ENCODE measurements at places on chromosomes 2 and 18.
A peak's percentile ranks its signal among the peaks of the same experiment; 100 is the strongest.

- peak; percentile 22 for DNase-seq
Measured at GRCh38 chr18:68847219-68847837, 49.4 kb downstream of the CCDC102B start.

GRCh38 chr2:97747285-97747684 lies 33.9 kb downstream of the ZAP70 start:
- DNase-seq, result no peak

DNA sequence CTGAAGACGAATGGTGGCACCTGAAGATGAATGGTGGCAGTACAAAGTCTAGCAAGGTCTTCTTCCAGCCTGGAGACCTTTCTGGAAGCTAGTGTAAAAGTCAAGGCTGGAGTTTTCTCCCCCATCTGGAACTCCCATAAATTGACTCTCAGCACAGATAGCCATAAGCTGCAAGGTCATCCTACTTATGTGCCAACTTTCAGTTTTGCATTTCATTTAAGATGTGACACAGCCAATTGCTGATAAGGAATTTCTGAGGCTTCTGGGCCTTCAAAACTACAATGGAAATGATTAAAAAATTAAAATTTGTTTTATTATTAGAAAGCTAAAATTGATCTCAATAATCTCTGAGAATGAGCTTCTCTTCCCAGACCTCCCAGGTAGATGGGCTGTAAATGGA lies 10.2 kb downstream of the XDH start:
- DNase-seq, result no peak

GRCh38 chr18:45837283-45838070 lies 12.0 kb downstream of the SIGLEC15 start:
- DNase-seq, result peak; percentile 51

DNA sequence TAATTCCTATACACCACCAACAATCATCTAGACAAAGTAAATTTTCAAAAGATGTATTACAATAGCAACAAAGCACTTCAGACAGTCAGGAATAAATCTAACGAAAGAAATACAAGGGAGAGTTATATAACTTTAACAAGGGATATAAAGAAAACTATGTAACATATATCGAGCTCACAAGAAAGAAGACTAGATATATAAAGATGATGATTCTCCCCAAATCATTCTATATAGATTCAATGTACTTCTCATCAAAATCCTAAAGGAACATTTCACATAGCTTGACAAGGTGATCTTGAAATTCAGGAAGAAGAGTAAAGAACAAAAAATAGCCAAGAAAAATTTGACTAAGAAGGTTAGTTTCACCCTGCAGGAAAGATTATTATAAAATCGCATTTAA lies 179.4 kb downstream of the SP3 start:
- DNase-seq, result no peak

GRCh38 chr2:203802342-203803052 lies 65.1 kb upstream of the CTLA4 start:
- peak; percentile 87 for DNase-seq

DNA sequence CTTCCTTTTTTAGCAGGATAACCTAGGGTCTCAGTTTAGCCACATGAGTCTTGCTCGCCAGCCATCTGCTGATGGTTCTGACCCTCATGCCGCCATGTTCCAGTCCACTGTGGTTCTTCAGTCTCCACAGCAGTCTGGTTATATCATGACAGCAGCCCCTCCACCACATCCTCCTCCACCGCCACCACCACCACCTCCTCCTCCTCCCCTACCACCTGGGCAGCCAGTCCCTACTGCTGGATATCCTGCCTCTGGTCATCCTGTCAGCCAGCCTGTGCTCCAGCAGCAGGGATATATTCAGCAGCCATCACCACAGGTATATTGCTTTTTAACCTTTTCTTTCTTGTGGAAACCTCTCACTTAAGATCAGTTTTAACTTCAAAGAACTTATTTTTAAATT lies 89.9 kb upstream of the UBXN4 start:
- no peak for DNase-seq

GRCh38 chr2:71122387-71123298 lies 7.4 kb downstream of the MCEE start:
- DNase-seq, result no peak

DNA sequence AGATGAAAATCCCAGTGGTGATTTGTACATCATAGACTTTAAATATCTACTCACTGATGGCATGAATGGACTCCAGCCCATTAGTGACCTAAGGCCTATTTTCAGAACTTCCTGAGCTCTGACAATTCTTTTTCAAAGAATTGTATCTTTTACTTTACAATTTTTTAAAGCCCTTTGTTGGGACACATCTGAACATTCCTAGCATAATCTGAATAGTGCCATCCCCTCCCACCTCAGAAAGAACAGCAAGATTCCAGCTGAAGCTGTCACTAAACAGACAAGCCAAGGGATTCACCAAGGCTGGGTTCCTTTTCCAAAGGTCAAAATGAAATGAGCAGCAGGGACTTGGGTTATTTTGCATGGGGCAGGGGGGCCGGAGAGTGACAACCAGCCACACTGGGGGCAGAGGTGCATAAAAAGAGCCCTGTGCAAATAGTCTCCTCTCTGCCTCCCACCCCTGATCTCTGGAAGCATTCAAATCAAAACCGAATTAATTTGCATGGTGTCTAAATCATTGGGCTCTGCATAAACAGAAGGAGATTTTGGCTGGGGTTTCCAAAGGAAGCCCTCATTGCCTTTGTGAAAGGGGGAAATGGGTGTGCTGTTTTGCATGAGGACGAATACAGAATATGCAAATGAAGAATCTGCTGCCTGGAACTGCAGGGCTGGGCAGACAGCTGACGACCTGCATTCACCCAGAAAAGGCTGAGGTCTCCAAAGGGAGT lies 17.2 kb downstream of the EPHA4 start:
- peak; percentile 46 for DNase-seq

DNA sequence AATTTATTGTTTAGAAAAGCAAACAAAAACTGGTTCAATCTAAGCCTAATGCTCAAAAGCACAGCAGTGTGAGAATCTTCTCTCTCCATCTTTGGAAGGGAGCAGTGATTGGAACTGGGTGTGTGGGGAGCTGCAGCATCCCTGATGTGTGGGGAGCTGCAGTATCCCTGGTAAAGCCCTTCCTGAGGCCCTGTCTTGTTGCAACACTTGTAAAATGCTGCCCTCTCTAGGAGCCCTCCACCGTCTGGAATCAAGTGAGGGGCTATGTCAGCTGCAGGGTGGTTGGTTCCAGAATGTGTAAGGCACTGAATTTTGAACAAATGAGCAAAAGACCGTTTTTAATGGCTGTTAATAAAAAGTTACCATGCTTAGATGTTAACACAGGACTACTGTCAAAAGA lies 147.7 kb upstream of the RAB12 start:
- no peak for DNase-seq

DNA sequence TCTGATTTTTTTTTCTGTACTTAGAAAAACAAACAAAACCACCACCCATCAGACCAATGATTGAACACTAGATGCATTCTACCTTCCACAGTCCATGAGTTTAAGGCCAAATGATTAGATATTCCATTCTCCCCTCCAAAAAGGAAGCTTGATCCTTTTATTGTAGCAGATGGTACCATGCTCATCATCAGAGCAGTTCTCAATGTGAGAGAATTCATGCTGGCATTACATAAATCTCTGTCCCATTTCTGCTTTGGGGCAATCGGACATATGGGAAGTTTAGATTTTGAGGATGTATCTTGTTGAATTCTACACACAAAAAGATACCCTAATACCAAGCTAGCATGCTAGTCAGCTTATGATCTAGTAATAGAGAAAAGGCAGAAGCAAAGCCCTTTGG lies 186.6 kb downstream of the RAD51AP2 start:
- no peak for DNase-seq

GRCh38 chr2:232319067-232319802 lies 59.3 kb upstream of the ALPP start:
- DNase-seq, result no peak

- no peak for DNase-seq
Measured at GRCh38 chr18:38688416-38688815, 1122.8 kb upstream of the CELF4 start.

- DNase-seq, result no peak
Measured at GRCh38 chr18:55232506-55232905, 273.2 kb upstream of the CCDC68 start.

DNA sequence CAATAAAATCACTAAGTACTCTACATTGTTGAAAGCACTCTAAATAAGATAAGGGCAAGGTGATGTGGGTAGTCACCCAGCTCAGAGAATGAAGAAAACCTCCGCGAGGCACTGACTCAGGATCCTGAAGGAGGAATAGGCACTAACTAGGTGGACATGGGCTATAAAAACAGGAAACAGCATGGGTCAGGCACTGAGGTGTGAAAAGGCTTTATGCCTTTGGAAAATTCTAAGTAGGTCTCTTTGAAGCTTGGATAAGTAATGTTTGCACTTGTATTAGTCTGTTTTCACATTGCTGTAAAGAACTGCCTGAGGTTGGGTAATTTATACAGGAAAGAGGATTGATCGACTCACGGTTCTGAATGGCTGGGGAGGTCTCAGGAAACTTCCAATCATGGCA lies 161.6 kb downstream of the EPHA4 start:
- DNase-seq, result no peak

GRCh38 chr2:2298081-2298480 lies 33.0 kb downstream of the MYT1L start:
- DNase-seq, result no peak

DNA sequence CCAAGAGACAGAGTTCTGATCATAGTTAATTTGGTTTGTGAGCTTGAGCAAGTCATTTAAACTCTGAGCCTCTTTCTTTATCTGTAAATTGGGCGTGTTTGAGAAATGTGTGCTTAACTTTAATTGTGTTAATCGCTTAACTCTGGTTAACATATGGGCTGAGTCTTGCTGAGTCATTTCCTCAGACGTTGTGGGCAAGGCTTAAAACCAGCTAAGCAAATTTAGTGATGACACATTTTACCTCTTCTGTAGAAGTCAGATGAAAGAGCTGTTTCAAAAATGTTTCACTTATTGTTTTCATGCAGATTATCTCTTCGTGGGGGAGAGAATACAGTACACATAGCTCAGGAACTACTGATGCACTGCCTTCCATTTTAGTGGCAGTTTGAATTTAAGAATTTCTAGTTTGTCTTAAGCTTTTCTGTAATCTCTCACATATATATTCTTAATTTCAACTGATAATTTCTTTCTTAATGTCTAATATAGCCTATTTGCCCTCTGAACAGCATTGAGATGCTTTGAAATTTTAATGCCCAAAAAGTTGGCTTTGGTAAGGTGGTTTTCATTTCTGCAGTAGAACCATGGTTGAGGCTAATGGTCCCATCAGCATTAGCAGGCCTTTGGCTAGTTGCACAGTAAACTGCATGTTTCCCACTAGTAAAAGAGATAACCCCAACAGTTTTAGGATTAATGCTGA lies 34.9 kb downstream of the RAB10 start:
- DNase-seq, result peak; percentile 77

DNA sequence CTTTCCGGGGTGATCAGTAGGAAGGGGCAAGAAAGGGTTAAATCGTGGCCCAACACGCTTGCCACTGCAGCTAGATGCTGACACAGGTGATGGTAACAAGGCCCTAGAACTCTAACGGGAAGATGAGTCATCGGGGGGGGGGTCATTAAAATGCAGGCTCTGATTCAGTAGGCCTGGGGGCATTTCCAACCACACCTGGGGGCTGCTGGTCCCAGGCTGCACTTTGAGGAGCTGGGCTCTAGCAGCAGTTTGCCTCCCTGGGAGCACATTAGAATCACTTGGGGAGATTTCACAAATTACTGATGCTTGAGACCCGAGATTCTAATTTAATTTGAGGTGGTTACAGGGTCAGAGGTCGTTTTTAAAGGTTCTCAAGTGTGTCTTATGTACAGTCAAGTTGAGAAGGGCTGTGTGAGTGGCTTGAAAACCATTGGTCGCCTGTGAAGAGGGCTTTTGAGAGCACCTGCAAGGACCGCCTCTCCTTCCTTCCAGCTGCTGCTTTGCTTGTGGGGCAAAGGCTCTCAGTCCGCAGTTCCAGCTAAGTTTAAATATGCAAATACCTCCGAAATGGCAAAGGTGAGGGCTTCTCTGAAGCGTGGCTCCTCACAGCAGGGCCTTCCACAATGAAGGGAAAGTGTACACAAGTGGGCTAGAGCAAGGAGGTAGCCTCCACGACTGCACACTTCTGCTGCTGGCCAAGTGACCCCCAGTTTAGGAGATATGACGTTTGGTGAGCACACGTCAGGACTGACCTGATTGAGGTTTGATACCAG lies 128.0 kb upstream of the MSH6 start:
- no peak for DNase-seq

GRCh38 chr2:237806334-237806733 lies 7.8 kb downstream of the RBM44 start:
- no peak for DNase-seq

DNA sequence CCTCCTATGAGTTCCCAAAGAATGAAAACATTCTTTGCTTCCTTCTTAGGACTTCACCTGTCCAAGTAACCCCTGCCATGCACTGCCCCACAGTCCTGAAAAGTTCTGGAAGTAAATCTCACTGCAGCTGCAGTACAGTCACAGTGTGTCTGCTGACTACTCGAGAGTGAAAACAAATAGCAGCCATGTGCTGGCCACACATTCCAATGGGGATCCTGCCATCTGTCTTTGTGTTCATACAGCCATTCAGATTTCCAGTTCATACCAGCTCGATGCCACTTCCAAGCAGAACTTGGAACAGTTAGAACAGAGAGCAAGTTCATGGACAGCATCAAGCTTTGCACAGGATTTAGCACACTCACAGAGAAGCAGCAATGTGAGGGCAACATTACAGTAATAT lies 629.9 kb upstream of the ACVR2A start:
- peak; percentile 19 for DNase-seq

DNA sequence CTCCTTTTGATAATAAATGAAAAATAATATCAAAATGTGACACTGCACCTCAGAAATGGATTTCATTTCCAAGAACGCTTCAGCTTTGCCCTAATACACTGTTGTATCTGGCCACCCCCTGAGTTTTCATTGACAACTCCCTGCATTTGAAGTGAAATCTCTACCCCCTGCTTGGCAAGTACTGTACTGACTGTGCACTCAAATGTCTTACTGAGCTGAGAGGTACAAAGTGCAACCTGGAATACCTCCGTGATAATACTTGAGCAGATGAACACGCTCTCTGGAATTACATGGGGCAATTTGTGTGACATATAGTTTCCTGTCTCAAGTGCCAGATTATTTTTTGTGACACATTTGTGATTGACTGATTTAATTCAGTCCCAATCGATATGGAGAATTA lies 231.1 kb downstream of the LRP1B start:
- DNase-seq, result no peak

Data from fibroblast of gingiva (primary cell).